Stimulated activated CD4-positive, alpha-beta T cell treated with anti-CD3 and anti-CD28 coated beads, Interleukin-1b, Interleukin-23, amount 100 ng/mL, for 1 hour (primary cell): ENCODE measurements at places on chromosomes 3 and 15.

- no peak for DNase-seq
These were observed 19.5 kb upstream of the SAMD7 start for GRCh38 chr3:169891886-169892285.

- no peak for DNase-seq
These were observed 468.4 kb upstream of the UBE2E2 start for GRCh38 chr3:22734756-22735155.

DNA sequence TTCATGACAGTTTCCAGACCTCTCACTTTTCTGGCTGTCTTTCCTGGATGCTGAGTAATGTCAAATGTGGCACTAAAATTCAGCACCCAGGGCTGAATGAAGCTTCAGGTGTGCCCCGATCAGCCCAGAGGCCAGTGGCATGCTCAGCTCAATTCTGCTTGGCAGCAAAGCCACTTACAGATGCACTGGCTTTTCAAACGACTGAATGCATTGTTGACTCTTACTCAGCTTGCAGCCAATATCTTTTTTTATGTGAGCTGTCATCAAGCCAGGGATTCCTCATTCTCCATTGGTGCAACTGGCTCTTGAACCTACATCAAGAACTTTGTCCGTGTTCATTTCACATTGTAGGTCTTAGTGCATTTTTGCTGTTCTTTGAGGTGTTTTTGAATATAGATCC lies 60.7 kb downstream of the ZDHHC19 start:
- DNase-seq = no peak

- DNase-seq = no peak
These were observed 27.5 kb upstream of the CORO2B start for GRCh38 chr15:68551296-68551635.

DNA sequence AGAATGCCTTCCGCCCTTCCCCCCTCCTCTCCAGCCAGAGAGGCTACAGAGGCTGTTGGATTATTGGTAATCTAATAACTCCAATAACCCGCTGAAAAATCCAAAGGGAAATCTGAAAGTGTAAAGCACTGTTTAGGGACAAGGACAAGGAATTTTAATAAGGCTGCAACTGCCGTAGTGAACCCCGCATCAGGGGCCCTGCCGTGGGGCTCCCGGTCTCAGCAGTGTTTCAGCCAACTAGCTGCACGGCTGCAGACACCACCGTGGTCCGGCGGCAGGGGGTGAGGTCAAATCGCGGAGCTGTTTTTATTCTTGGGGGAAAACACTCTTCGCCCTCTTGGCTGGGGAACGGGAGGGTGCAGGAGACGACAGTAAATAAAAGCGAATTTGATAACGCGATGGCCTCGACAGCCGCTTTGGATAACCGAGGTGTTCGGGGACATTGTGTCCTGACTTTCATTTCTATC lies 6.1 kb downstream of the BCL6 start:
- no peak for DNase-seq

GRCh38 chr15:26631894-26632293 lies 141.0 kb downstream of the GABRB3 start:
- DNase-seq = no peak

- no peak for DNase-seq
These were observed 6.4 kb downstream of the TLR9 start for GRCh38 chr3:52218937-52219650.

GRCh38 chr3:65402597-65402996 lies 636.1 kb downstream of the MAGI1 start:
- DNase-seq = no peak

DNA sequence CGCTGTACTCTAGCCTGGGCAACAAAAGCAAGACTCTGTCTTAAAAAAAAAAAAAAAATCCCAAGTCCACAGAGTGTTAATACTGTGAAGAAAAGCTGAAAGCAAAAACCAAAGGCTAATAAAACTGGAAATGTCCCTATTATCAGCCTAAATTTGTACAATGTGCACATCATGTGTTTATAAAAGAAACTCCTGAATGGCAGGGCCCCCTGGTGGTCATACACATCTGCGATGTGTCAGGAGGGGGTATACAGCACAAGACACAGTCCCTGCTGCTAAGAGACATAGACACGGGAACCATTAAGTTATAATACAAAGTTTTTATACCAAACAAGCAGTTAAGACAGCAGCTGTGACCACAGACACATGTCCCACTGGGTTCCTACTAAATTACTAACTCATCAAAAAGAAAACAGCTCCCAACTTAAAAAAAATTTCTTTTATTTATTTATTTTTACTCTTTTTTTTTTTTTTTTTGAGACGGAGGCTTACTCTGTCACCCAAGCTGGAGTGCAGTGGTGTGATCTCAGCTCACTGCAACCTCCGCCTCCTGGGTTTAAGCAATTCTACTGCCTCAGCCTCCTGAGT lies 31.0 kb downstream of the IDH2 start:
- DNase-seq = peak; percentile 61

- DNase-seq = no peak
These were observed 55.1 kb downstream of the EXOG start for GRCh38 chr3:38551026-38551832.

- DNase-seq = no peak
These were observed 109.7 kb downstream of the GALK2 start for GRCh38 chr15:49279521-49280456.

- DNase-seq = peak; percentile 54
These were observed 57.8 kb upstream of the HRH1 start for GRCh38 chr3:11096266-11097139.

GRCh38 chr15:80804970-80805495 lies 25.9 kb downstream of the CEMIP start:
- DNase-seq = no peak

GRCh38 chr15:83984601-83985000 lies 251.0 kb upstream of the GOLGA6L4 start:
- no peak for DNase-seq

DNA sequence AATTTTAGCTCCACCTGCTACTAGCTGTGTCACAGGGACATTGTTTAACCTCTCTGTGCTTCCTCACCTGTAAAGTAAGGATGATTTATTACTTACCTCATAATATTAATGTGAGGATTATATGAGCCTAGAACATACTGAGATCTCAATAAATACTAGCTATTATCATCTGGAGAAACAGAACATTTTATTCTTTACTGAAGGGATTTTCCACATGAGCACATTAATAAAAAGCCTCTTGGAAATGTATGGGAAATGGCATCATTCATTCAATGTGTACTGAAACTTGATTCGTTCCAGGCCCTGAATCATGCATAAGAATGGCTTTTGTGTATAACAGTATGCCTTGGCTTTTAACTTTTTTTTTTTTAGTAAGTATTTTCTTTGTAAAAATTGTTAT lies 11.0 kb upstream of the CEMIP start:
- no peak for DNase-seq

DNA sequence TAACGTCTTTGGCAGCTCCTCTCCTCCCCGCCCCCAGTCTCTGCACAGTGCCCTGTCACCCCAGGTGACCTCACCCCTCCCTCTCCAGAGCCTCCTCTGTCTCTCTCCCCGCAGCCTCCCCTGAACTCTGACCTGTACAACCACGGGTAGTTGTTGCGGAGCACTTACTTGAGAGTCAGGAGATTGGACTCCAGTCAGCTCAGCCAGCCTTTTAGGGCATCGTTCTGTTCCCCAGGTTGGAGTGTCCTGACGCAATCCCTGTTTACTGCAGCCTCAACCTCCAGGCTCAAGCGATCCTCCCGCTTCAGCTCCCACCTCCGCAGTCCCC lies 177.7 kb downstream of the UACA start:
- no peak for DNase-seq

DNA sequence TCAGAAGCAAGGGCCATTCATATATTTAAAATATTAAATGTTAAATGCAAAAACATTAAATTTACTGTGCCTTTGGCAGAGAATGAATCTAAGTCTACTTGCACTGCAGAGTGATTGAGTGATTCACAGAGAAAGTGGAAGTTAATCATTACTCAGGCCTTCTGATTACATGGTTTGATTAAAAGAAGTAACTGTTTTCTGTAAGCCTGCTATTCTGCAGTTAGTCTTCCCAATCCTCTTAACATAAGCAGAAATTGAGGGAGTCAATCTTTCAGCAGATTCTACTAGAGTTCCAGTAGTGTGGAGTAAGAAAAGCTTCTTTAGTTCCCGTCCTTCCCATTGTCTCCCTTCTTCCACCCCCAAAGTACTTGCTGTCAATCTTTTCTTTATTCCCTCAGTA lies 1.5 kb downstream of the NLGN1 start:
- DNase-seq = no peak

DNA sequence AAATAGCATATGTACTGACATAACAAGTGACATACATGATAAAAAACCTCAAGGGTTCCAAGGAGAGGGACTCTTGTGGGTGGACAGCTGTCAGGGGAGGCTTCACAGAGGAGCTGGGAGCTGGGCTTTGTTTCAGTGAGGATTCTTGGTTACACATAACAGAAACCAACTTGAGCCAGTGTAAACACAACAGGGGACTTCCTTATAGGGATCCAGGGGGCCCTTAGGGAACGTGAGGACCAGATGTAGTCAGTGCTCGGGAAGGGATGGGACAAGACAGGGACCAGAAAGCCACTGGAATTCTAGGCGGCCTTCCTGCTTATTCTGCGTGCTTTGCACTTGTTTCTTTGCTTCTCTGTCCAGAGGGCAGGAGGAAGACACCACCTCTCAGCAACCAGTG lies 34.9 kb downstream of the SNAPC5 start:
- no peak for DNase-seq

DNA sequence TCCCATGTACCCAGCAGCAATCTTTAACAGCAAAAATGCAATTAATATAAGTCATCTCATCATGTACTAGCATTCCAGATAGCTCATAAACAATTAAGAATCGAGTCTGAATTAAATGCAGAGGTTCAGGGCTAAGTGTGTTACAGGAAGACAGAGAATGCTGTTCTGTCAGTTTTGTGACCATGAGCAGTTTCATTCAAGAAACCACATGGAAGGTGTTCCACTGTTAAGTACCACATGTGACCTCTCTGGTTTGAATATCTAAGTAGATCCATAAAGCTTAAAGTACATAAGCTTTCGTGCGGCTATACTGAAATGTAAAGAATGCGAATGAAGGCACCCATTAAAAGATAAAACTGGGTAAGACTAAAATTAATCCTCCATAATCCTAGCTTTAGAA lies 272.3 kb downstream of the IL5RA start:
- no peak for DNase-seq

DNA sequence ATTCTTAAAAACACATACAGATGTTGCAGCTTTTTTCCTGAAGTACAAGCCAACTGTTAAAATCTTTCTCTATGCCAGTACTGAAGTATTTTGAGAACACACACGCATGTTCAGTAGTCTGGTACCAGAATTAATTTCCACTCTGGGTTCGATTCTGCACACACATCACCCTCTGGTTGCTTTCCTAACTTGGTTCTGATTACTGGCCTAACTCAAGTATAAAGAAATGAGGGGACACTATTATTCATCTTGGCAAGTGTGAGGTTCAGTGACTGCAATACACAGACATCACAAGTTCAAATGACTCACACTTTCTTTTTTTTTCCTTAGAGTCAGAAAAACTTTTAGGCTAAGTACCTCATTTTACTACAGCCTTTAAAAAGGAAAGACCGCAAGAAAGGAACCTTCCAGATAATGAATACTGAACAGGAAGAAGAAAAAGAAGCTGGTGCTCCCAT lies 37.4 kb upstream of the LDHAL6B start:
- DNase-seq = no peak

- peak; percentile 40 for DNase-seq
These were observed 49.4 kb upstream of the AKAP13 start for GRCh38 chr15:85330901-85331588.

DNA sequence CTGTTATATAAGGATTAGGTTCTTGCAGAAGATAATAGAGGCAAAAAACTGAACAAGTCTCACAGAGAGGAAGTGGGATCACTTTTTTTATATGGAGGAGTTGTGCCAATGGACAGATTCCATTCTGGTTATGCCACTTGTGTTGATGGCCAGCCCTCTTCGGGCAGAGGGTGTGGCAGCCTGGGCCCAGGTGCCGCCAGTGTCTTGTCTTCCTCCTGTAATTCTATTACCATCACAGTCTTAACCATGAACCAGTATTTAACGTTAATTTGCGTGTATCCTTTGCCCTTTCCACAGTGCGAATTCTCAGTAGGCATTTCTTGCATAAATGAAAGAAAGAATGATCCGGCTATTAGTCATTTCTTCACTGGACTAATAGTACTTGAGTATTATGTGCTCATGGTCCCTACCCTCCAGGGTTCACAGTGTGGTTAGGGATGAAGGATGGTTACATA lies 7.0 kb upstream of the USP4 start:
- DNase-seq = no peak

GRCh38 chr15:65396283-65396964 lies 18.6 kb upstream of the IGDCC3 start:
- no peak for DNase-seq

GRCh38 chr3:184156522-184156955 lies 1.4 kb downstream of the DVL3 start:
- no peak for DNase-seq

- no peak for DNase-seq
These were observed 49.9 kb downstream of the BTD start for GRCh38 chr3:15651396-15651795.

DNA sequence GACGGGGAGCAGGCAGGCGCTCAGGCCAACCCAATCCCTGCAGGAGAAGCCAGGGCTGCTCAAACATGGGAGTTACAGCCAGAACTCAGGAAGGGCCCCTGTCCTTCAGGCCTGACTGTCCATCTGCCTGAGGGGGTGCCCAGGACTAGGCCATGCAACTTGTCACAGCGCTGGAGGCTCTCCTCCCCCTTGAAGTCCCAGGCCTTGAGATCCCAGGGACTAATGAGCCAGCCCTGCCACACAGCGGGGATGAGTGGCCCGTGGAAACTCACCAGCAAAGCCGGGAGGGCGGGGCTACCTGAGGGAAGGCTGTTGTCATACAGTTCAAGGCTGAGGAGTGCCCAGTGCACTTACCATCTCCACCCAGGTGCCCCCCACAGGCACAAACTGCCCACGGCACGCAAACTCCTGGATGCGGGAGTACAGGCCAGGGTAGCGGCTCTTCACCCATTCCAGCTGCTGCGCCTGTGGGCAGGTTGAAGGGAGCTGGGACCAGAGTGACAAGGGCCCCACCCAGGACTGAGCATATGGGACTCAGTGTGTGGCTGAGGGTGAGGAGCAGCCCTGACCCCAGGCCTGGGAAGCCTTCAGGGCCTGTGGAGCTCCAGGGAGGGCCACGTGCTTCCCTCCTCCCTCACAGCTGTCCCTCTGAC lies 6.3 kb downstream of the MAN2C1 start:
- DNase-seq = no peak

GRCh38 chr3:143226678-143227291 lies 107.2 kb downstream of the CHST2 start:
- DNase-seq = no peak
